ENCODE measurements at places on chromosomes 1 and 21. TPM values are rescaled to one million over a fixed set of nuclear protein-coding genes. Genes with fewer than 3 reads are reported as not detected.

GRCh38 chr21:31103163-31103562 lies 64.9 kb upstream of the KRTAP19-8 start:
- peaks cover 5% of the 10 kb centered on the region for H3K36me3 ChIP-seq
- no peak overlapping the region for H3K4me3 ChIP-seq
- no peak overlapping the region for H3K27ac ChIP-seq
- no peak for DNase-seq
- peaks cover 2% of the 10 kb centered on the region for H3K4me1 ChIP-seq
- no peaks in the 10 kb centered on the region for H3K27me3 ChIP-seq

- H3K27me3 ChIP-seq, result no peaks in the 10 kb centered on the region
- H3K4me1 ChIP-seq, result no peaks in the 10 kb centered on the region
- no peaks in the 10 kb centered on the region for H3K36me3 ChIP-seq
- DNase-seq, result no peak
- no peak overlapping the region for H3K27ac ChIP-seq
Observed at GRCh38 chr1:3702528-3702927, 49.7 kb upstream of the CCDC27 start.

GRCh38 chr1:240946926-240947325 lies 335.0 kb upstream of the GREM2 start:
- H3K27me3 ChIP-seq, result no peaks in the 10 kb centered on the region
- H3K4me3 ChIP-seq, result no peak overlapping the region
- H3K36me3 ChIP-seq, result no peaks in the 10 kb centered on the region

The BSND gene
- total RNA-seq, result 0.17 TPM

The OR6K3 gene
- not detected for total RNA-seq

The CRABP2 gene
- 180 TPM for total RNA-seq

The TIE1 gene
- total RNA-seq, result 1.2 TPM

The TENT5C gene
- 0.18 TPM for total RNA-seq

DNA sequence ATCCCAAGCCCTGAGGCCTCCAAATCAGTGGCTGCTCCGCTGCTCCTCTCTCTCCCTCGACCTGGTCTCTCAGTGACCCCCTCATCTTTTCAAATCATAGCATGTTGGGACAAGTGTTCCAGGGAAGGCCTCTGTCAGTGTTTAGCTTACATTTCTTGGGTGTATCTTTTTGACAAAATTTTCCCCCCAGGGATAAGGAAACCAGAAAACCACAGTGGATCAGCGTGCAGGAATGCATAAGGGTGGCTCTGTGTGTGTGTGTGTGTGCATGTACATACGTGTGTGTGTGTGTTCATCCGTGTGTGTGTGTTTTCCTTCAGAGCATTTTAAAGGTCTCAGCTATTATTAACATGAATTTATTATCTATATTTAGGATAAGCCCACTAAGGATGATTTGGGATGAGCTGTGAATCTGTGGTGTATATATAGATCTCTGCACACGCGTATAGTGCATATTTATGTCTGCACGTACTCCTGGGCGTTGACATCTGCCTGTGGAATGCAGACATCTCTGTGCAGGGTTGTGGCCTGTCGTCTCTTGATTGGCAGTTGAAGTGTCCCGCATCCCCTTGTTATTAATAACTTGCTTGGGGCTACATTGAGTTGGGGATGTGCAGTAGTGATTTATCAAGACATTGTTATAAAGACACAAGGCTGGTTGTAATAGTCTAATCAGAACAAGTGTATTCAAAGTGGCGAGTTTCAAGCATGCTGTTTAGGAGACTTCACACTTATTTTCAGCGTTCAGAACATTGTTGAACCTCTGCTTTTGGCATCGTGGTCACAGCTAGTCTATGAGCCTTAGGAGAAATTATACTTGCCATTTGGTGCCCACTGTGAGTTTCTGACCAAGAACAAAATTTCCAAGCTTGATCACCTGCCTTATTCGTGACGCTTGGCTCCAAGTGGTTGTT lies 55.6 kb downstream of the GALNT2 start:
- no peak overlapping the region for H3K4me3 ChIP-seq
- H3K27me3 ChIP-seq, result no peaks in the 10 kb centered on the region
- H3K36me3 ChIP-seq, result peaks cover 5% of the 10 kb centered on the region

DNA sequence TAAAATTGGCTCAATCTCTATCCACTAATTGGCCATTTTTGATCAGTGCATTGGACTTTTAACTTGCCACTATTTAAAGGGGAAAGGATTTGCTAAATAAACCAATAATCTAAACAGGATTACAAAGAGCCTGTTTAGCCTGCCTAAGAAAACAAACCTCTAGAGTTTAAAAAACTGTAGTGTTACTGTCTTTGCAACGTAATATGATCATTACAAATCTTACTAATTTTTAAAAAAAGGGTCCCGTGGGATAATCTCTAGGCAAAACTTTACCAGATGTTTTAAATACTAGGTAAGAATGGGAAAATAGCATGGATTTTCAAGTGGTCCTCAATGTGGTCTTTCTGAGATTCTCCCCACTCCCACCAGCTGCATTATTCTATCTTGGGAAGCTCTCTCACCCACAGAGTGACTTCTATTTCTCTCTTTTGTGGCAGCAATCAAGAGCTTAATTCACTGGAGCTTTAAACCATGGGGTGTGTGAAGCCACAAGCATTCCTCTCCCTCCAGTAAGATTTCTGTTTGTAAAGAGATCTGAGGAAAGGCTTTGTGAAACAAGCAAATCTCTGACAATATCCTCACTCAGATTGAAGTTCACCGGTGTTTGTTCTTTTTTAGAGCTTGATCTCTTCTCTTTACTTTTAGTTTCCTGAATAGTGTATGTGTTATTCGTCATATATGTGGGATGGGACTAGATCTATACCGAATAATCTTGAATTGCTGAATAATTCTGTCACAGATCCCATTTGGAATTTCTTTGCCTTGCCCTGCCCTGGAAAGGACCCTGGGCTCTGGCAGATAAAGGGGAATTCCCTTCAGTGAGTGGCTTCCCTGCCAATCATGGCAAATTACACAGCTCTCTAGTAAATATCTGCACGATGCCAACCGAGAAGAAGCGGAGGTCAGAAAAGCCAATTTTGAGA lies 132.2 kb downstream of the TLR5 start:
- no peaks in the 10 kb centered on the region for H3K27me3 ChIP-seq
- peak overlapping the region; percentile 33 for H3K4me3 ChIP-seq
- H3K36me3 ChIP-seq, result peaks cover 10% of the 10 kb centered on the region

The HMGN1 gene
- total RNA-seq, result 513 TPM

DNA sequence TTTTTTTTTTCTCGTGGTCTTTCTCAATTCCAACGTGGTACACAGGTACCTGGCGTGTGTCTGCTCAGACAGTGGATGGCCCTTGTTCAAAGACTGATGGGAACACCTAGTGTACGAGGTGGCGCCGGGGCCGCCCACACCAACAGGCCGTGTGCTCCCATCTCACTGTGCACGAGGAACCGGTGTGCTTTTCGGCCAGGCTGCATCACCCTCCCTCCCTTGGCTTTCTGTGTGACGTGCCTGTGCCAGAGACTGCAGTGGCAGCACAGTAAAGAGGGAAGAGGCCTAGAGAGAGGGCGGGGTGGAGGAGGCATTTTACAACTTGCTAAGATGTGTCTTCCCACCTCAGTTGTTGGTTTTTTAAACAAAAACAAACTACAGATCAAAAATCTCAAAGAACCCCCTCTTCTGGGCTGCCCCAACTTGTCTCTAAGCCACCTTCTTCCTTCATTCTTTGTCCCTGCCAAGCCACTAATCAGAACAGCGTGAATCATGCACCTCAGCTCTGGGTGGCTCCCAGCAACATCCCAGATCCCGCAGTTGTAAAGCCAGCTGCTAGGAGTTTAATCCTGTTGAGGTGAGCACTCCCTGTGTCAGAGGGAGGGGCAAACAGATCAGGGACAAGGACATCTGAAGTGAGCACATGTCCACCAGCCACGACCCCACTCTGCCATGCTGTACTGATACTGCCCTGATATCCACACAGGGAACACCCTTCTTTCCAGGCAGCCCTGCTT lies 20.7 kb downstream of the IRF2BP2 start:
- no peaks in the 10 kb centered on the region for H3K4me1 ChIP-seq
- H3K36me3 ChIP-seq, result no peaks in the 10 kb centered on the region
- no peak overlapping the region for H3K27ac ChIP-seq
- no peak overlapping the region for H3K4me3 ChIP-seq
- H3K27me3 ChIP-seq, result no peaks in the 10 kb centered on the region
- no peak for DNase-seq

GRCh38 chr21:45419162-45419561 lies 14.2 kb downstream of the COL18A1 start:
- peaks cover 6% of the 10 kb centered on the region for H3K4me1 ChIP-seq
- H3K4me3 ChIP-seq, result no peak overlapping the region
- H3K36me3 ChIP-seq, result no peaks in the 10 kb centered on the region
- no peak overlapping the region for H3K27ac ChIP-seq

The NCAM2 gene
- 2.6 TPM for total RNA-seq

The BRINP3 gene
- not detected for total RNA-seq

GRCh38 chr1:109243860-109244552 lies 5.3 kb upstream of the CELSR2 start:
- H3K4me1 ChIP-seq, result peaks cover 12% of the 10 kb centered on the region
- DNase-seq, result peak; percentile 1
- no peak overlapping the region for H3K4me3 ChIP-seq

DNA sequence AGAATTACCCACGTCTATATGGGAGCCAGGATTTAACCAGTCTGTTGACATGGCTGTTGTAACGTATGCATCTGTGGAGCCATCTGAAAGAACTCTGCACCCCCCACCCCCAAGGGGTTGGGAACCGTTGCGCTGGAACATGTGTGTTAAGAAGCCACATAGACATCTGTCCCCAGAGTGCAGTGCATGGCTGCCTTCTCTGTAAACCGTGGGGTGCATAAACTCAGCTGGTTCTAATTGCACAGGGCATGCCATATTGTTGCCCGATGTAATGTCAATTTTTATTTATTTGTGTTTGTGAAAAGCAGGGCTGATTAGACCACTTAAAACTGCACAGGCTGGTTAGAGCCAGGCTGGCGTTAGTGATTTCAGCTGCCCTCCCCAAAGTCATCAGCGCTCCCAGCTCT lies 70.1 kb upstream of the ROR1 start:
- H3K27ac ChIP-seq, result no peak overlapping the region
- H3K4me3 ChIP-seq, result no peak overlapping the region

The ERO1B gene
- total RNA-seq, result 1.5 TPM

The TSPAN1 gene
- not detected for total RNA-seq

DNA sequence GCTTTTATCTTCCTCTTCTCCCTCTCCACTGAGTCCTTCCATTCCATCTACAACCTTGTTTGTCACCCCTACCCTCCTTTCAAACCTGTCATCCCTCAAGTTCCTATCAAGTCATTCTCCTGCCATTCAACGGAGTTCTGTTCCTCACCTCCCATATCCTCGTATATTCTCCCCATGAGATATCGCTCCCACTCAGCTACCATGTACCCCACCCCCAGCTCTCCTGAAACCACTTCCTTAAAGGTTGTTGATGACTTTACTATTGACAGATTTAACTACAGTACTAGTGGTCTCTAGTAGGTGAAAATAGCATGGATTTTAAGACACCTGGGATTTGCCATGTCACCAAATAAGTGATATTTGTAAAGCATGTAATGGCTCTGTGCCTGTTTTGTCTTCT lies 107.4 kb upstream of the BARHL2 start:
- H3K4me3 ChIP-seq, result no peak overlapping the region
- H3K27ac ChIP-seq, result no peak overlapping the region
- DNase-seq, result no peak
- no peaks in the 10 kb centered on the region for H3K36me3 ChIP-seq

DNA sequence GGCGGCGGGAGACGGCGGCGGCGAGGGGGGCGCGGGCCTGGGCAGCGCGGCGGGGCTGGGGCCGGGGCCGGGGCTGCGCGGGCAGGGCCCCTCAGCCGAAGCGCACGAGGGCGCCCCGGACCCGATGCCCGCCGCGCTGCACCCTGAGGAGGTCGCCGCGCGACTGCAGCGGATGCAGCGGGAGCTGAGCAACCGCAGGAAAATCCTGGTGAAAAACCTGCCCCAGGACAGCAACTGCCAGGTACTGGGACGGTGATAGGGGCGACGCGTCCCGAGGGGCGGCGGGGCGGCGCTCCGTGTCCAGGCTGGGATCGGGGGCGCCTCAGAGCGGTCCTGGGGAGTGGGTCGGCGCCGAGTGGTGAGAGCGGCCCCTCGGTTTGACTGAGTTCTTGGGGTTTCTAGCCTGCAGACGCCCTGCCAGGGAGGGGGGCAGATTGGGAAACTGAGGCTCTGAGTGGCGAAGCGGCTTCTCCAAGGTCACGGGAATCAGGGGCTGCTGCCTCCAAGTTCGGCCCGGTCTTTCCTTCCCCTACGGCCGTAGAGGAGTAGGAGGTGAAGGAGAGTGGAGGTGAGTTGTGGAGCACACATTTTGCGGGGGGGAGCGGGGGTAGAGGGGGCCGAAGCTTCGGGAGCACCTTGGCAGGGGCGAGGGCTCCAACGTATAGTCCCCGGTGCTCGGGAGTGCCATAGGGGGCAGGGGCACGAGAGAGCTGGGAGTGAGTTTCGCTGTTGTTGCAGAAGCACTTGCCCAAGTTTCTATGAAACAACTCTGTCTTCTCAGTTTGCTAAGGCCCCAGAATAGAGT lies 508 bp downstream of the RAVER2 start:
- H3K27ac ChIP-seq, result no peak overlapping the region
- no peaks in the 10 kb centered on the region for H3K27me3 ChIP-seq
- H3K4me3 ChIP-seq, result peak overlapping the region; percentile 84
- H3K4me1 ChIP-seq, result peaks cover 2% of the 10 kb centered on the region
- DNase-seq, result peak; percentile 43
- H3K36me3 ChIP-seq, result no peaks in the 10 kb centered on the region

DNA sequence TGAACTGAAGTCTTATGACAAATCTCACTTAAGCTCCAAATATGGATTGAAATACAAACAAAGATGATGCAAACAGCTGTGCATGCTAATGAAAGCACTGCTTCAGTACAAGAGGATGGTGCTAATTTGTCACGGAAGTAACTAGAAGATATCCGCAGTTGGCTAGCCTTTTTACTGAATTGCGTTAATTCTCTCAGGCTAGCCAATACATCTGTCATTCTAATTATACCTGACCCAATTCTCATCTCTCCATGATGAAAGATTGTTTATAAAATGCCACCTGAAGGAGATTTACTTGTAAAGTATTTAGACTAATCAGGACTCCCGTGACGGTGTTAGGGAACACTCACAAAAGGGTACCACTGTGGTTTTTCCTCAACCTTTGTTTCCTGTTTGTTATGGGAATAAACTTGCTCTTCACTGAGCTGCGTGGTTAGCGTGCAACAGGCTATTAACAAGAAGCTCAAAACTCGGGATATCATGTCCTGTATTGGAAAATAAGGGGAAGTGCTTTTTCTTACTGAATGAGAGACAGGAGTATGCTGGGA lies 162.5 kb downstream of the APP start:
- H3K27ac ChIP-seq, result no peak overlapping the region
- peaks cover 13% of the 10 kb centered on the region for H3K36me3 ChIP-seq
- H3K4me3 ChIP-seq, result no peak overlapping the region
- no peaks in the 10 kb centered on the region for H3K27me3 ChIP-seq
- peaks cover 8% of the 10 kb centered on the region for H3K4me1 ChIP-seq

Measured in H9 (cell line).